ENCODE measurements at places on chromosomes 3 and 15.

GRCh38 chr3:127472506-127472905 lies 118.0 kb downstream of the TPRA1 start:
- no peak for DNase-seq

DNA sequence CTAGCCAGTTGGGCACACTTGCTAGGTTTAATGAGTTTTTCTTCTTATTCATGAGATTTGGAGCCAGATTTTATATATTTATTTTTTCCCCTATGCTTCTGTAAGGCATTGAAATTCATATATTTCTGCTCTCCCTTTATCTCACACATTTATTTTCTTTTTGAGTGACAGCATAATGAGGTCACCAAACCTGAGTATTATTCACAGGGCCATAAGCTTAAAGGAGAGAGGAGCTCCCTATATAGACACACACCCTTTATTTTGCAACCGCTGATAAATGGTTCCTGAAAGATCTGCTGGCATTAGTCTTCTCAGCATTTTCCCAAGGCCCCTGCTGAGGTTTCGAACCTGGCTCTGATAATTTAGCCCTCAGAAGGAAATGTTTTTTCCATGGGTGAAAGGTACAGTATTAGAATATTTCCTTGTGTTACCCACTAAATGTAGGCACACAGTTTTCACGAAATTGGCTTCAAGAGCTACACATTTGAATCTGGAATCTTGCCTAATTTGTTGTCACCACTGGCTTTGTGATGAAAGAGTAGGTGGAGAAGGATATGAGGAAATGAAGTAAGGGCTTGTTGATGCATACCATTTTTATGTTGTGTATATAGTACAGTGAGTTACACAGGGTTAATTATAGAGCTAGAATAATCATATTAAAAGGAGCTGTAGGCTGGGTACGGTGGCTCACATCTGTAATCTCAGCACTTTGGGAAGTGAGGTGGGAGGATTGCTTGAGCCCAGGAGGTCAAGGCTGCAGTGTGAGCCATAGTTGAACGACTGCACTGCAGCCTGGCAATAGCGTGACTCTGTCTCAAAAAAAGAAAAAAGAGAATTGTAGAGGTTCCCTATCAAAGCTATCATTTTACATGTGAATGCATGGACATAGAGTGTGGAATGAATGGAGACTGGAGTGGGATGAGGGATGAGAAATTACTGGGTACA lies 6.5 kb downstream of the KLHL18 start:
- no peak for DNase-seq

GRCh38 chr15:26562336-26562735 lies 210.5 kb downstream of the GABRB3 start:
- no peak for DNase-seq

GRCh38 chr3:37694284-37694675 lies 167.4 kb upstream of the CTDSPL start:
- no peak for DNase-seq

GRCh38 chr3:74501007-74501406 lies 113.5 kb downstream of the CNTN3 start:
- no peak for DNase-seq

DNA sequence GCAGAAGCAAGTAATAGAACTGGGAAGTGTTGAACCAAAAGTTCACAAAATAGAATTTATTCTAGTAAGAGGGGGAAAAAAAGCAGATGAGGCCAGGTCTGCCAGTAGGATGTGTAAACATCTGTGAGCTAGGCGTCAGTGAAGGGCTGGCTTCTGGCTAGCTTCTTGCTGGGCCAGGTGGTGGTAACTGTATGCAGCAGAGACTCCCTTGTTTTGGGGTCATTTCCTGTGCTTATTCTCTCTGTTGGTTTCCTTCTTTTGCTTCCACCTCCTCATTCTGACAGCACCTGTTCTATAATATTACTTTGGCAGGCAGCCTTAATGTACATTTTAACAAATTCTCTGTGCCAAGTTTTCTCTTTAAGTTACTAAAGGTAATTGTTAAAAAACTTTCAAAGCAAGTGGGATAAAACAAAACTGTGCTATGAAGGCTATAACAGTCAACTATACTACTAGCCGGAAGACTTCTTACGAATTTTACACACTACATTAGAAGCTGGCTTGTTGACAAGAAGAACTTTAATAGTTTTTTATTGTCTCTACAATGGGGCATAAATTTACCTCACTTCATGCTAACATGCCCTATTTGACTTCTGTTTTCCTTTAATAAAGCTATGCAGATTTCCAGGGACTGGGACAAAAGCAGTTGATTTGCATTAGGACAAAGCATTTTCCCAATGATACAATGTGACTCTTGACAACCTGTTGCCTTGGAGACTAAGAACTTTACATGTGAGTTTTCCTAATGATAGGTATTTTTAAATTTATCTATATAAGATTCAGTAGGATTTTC lies 318.8 kb upstream of the NAALADL2 start:
- DNase-seq: no peak

GRCh38 chr15:58285921-58286278 lies 145.9 kb upstream of the LIPC start:
- no peak for DNase-seq

GRCh38 chr15:67991706-67992105 lies 62.4 kb upstream of the PIAS1 start:
- DNase-seq: no peak

GRCh38 chr3:119395923-119396358 lies 67.5 kb downstream of the TMEM39A start:
- DNase-seq: no peak

DNA sequence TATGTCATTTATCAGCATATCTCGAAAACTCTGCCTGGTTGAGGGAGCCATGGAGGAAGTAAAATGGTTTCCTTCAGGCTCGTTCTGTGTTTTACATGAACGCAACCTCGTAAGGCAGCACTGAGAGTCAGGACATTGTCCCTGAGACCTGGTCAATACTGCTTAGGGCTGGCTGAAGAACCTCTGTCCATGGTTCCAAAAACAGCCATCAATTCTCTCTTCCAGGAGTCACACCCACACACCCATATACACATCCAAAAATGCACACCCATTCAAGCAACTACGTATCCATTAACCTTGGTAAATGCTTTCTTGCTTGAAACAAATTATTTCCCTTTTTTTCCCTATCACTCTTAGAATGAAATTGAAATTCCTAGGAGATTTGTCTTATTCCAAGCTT lies 91.0 kb upstream of the CHL1 start:
- no peak for DNase-seq

GRCh38 chr3:133828576-133829309 lies 23.1 kb downstream of the SRPRB start:
- no peak for DNase-seq

- no peak for DNase-seq
Observed at GRCh38 chr3:100992231-100993012, 799 bp downstream of the ABI3BP start.

DNA sequence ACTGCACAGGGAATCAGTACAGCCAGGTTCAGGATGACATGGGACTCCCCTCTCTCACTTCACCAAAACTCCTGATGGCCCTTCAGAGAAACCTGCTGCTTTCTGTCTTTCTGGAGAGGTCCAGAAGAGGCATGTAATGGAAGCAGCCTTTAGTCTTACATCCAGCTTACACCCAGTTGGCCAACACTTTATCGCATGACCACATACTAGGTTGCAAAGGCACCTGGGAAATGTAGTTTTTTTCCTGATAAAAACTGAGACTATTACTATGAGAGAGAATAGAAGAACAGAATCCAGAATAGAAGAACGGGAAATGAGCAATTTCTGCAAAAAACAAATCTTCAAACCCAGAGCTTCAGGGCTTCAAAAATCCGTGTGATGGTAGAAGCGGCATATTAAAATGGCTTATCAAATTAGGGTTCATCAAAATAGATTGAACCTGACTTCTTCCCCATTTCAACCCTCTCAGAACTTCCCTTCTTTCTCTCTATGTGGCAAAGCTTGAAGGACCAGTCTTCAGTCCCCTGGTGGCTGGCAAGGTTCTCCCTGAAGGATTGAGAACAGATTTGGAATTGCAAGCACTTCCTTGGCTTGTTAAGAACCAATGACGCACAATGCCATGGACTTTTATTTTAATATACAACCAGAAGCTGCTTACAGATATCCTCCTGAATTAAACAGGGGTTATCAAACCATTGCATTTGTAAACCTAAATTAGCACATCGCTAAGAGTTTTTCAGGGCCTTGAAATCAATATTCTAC lies 34.4 kb downstream of the CORO2B start:
- DNase-seq: no peak

- DNase-seq: no peak
Observed at GRCh38 chr3:14238930-14239329, 60.3 kb downstream of the LSM3 start.

- DNase-seq: no peak
Observed at GRCh38 chr3:147793841-147794240, 384.7 kb downstream of the ZIC1 start.

DNA sequence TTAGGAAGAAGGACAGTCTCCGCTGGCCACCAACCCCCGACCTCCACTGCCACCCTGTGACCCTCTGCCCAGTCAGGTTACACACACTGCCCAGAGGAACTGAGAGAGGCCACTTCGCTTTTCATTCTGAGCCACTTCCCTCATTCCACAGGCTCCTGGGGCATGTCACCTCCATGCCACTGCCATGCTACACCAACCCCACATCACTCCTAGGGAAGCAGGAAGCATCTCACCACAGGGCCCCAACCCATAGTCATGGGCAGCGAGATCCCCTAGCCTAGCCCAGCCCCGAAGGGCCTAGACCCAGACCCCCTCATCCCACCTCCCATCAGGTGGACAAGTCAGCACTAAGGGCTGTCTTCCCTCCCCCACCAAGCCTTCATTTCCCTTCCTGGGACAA lies 1.4 kb downstream of the PLCB2 start:
- no peak for DNase-seq

DNA sequence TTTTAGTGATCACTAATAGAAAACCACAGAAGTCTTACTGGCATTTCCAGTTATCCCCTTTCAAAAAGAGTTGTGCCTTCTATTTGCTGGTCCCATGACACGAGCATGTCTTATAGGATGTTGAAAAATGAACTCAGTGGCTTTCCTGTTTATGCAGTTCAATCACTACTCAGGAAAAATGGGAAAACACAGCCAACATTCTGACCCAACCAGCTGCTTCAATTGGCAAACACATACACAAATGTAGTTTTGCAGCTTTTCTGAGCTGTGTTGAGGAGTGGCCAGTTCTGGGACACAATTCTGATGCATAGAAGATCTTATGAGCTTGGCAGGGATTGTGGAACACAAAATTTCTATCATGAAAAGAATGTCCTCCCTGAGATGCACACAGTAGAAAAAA lies 40.3 kb downstream of the FSTL1 start:
- no peak for DNase-seq

- no peak for DNase-seq
Observed at GRCh38 chr3:50435371-50436113, 67.9 kb downstream of the CACNA2D2 start.

- no peak for DNase-seq
Observed at GRCh38 chr15:70479785-70480184, 283.6 kb downstream of the UACA start.

DNA sequence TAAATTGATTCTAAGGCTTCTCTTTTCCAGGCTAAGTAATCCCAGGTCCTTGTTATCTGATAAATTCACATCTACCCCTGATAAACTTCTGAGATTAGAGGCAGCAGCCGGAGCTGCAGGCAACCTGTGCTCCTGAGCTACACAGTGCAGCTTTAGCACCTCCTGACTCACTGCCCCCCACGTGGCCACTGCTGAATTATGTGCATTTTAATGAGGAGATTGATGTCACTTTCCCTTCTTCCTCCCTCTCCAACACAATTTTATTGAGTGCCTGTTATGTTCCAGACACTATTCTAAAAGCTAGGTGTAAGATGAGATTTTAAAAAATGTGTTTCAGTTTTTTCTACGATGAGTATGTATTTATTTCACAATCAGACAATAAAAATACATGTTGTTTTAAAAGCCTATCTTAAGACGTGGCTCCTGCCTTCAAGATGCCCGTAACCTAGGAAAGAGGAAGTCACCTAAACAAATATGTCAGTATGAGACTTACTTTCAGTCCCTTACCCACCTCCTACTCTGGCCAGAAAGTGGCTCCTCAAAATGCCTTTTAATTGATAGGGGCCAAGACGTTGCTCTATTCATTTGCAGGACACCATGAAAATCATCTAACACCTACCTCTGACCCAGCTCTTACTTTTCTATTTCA lies 161.5 kb upstream of the PFN2 start:
- no peak for DNase-seq

GRCh38 chr15:82871358-82871757 lies 61.9 kb downstream of the WHAMM start:
- DNase-seq: no peak

DNA sequence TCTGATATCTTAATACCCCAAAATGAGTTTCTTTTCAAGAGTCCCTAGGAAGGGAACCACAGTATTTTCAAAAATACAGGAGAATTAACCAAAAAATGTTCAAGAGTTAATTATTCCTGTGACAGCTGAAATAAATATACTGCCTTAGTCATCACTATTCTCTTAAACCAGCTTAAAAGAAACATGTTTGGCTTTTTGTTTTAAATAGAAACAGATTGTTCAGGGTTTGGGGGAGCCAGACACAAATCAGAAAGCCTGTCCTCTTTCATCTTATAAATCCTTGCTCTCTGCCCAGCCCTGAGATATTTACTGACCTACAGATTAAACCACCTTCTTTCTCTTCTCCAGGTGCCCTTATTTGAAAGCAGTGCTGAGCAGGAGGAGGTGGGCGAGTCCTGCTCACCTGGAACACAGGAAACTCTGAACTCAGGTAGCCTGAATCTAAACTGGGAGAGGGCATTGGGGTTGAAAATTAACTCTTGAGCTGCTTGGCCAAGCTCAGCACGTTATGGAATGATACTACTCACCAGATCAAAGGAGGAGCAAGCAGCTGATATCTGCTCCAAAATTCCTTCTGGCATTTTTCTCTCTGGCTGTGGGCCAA lies 84.1 kb upstream of the SPRED1 start:
- DNase-seq: no peak

DNA sequence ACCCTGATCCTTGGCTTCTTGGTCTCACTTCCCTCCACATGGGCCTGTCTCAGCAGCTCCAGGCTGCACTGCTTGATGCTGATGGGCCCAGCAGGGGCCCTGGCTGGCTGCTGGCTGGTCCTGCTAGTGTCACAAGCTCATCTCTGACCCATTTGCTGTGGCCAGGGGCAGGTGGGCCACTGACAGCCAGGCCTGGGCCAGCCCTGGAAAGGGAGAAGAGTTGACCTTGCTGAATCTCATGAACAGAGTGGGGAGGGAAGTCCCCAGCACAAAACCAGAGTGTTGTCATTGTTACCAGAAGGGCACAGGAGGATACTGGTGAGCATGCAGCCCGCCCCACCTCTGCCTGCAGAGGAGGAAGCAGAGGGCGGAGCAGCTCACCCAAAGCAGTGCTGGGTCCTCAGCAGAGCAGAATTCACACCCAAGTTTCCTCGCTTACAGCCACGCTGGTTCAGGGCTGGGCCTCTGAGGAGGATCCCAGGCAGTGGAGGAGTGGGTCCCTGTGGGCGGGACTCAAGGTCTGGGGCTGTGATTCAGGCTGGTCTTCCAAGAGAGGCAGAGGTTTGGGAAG lies 7.6 kb upstream of the KLF15 start:
- no peak for DNase-seq

DNA sequence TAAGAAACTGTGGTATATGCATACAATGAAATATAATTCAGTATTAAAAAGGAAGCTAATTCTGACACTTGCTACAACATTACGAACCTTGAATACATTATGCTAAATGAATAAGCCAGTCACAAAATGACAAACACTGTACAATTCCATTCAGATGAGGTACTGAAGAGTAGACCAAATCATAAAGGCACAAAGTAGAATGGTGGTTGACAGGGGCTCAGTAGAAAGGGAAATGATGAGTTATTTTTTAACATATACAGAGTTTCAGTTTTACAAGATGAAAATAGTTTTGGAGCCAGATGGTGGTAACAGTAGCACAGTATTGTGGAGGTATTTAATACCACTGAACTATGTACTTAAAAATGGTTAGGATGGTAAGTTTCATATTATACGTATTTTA lies 254.6 kb upstream of the RBMS3 start:
- no peak for DNase-seq

Measured in activated CD8-positive, alpha-beta memory T cell treated with anti-CD3 and anti-CD28 coated beads for 4 hours (primary cell).